Dermis blood vessel endothelial cell (primary cell): ENCODE measurements at places on chromosomes 6 and 20. TPM values are rescaled to one million over a fixed set of nuclear protein-coding genes. Genes with fewer than 3 reads are reported as not detected.

DNA sequence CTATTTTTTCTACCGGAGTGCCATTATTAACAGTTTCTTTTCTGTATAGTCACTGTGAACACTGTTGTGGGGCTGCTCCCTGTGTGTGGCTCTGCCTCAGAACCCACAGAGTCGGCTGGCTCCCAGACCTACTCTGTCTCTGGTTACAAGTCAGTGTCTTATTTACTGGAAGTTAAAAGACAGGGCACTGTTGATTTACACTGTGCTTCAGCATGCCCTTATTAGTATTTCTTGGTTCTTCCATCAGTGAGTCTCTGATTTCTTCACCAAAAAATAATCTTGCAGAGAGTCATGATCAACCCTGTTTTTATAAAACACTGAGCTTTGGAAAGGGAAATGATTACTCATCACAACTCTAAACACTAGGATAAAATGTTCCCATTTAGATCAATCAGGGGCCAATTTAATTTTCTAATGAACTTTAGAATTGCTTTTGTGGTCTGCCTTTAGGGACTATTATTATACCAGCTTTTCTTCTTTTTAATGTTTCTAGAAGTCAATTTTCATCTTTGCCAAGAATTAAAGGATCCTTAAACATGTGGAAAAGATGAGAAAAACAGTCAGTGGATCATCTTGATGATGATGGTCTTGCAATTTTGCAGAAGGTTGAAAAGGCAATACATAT lies 92.6 kb downstream of the UTRN start:
- peak; percentile 49 for DNase-seq

DNA sequence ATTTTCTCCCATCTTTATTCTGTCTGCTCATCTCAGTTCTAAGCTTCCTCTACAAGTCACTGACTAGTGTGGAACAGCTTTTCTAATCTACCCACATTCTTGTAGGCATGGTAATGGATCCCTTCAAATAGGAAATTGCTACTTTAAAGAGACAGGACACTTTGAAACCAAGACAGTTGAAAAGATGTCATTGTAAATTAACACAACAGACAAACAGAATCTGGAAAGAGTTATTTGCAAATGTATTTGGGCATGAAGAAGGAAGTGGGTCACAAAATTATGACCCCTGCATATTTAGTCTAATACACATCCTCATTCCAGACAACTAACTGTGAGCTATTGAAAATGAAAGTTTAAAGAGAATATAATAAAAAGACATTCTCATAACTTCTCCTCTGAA lies 298.2 kb upstream of the MARCKS start:
- DNase-seq: peak; percentile 50

DNA sequence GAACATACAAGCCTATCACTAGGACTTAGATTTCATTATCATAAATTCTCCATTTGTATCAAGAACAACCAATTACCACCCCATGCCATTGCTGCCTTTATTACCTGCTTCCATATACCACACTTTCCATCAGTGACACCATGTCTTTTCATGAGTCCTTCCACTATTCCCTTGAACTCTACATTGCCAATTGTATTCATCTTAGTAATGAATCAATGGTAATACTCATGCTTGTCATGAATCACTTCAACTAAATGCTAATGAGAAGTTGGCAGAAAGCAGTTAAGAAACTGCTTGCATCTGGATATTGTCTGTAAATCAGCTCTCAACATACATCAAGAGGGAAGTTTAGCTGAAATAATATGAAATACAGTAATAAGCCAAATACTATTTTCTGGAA lies 61.2 kb upstream of the RNF217 start:
- DNase-seq: no peak

DNA sequence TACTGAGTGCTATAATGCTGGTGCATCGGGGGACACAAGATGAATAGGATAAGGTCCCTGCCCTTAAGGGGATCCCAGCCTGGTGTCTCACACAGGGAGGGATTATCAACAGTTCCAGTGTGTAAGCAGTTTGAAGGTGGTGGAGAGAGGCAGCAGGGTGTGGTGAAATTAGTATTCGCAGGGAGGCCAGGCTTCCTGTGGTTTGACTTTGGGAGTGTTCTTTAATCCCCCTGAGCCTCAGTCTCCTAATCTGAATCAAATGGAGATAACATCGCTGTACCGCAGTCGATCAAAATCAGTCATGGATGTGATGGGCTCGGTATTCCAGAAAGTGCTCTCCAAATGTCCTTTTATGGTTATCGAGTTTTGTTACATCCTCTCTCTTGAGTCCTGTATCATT lies 288.1 kb upstream of the SUPT3H start:
- DNase-seq: no peak

- DNase-seq: no peak
Observed at GRCh38 chr6:106128981-106129781, 43.0 kb downstream of the PRDM1 start.

The MCHR2 gene
- not detected in 2 replicates for total RNA-seq

The DPM1 gene
- total RNA-seq: 71.5 and 75.9 TPM in 2 replicates

The RPN2 gene
- 247 and 405 TPM in 2 replicates for total RNA-seq

The PDE10A gene
- total RNA-seq: 9.7 and 12.2 TPM in 2 replicates
